Renal cortical epithelial cell (primary cell): ENCODE measurements at places on chromosomes 3 and 15.

DNA sequence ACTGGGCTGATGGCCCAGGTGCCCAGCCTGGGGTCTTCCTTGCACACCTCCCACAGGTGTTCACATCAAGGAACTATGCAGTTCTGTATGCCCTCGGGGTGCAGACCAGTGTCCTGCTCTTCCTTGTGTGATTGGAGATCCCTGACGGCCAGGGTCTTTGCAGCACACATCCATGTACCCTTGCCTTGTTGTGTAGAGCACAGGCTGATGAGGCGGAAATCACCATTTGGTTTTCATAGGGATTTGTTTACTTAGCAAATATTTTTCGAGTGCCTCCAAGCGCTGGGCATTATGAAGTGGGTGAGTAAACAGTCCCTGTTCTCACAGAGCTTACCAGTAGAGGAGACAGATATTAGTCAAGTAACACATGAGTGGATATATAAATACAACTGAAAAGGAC is 209.3 kb upstream of the UMPS start:
- peak; percentile 32 for DNase-seq

- no peak for DNase-seq
Observed at GRCh38 chr3:76565496-76566210, 474.2 kb upstream of the ROBO2 start.

GRCh38 chr3:75001330-75001729 is 386.9 kb upstream of the CNTN3 start:
- peak; percentile 6 for DNase-seq

DNA sequence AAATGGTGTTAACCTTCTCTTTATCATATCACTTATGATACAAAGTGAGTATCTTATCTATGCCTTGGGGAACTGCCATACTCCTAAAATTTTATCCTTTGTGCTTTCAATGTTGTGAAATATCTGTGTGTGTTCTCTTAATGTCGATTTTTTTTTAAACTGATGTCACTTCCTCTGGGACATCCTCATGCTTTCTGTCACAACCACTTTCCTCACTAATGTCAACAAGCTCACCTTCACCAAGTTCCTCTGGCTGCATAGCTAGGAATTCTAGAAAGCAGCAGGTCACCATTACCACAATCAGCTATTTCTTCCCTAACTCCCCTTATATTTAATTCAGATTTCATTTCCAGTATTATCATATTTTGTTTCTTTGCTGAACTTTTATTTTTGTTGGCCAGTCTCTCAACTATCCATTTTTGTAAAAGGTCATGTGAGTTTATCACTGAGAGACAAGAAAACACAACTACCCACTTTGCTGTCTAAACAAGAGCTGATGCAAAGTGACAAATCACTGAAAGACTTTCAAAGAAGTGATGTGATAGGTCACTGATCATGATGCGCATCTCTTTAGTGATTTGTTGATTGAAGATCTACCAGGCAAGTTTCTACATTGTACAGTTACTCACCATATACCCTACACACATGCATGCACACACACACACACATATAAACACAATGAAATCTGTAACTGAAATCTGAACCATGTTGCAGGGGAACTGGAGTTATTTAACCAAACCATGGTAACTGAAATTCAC is 369.0 kb downstream of the ULK4 start:
- no peak for DNase-seq

- DNase-seq = no peak
Observed at GRCh38 chr3:172711454-172711795, 558 bp upstream of the NCEH1 start.

DNA sequence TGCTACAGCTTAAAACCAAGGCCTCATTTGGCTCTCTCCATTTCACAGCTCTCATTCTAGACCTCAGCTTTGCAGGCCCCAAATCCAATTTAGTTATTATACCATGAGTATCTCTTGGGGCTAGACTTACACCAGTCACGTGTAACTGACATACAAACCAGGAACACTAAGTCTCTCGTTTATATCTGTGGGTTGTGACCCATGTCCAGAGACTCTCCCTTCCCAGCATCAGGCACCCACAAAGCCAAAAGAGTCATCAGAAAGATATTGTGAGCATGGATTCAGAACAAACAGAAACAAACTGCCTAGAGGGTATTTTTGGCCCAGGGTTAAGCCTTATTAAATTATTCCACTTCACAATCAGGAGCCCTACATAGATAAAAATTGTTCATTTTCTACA is 5.6 kb upstream of the CCDC13 start:
- DNase-seq = peak; percentile 76

GRCh38 chr15:73716417-73716816 is 32.2 kb downstream of the CD276 start:
- no peak for DNase-seq

GRCh38 chr15:69194025-69194827 is 33.8 kb downstream of the GLCE start:
- DNase-seq = peak; percentile 11

DNA sequence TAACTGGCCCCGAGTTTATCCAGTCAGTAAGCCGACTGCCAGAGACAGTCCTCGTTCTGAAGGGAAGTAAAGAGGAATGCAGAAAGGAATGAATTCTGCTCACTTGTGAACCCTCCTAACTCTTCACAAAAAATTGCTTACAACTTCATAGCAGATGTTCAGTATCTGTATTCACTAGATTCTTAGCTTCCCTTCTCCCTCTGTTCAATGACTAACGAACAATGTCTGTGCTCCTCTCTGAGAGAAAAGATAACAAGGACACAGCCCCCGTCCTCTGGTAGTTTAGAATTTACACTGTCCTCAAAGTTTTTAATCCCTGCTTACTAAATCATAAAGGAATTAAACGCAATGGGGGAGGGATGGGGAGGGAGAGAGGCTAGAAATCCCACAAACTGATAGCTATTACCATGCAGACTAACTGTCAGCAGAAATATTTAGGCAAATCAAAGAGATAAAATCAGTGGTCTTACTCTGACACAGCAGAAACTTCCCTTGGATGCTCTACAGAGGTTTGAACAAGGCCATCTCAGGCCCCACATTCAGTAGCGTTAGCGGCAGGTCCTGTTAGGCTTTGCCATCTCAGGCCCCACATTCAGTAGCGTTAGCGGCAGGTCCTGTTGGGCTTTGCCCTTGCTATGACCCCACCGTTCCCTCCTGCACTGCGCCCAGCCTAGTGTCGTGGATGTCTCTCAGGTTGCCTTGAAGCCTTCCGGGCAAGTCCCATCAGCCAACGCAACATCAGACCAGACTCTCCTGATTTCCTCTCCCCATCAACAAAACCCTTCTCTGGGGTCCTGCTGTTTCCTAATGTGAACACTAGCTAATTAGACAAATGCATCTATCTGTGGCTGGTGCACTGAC is 23.4 kb downstream of the NRROS start:
- DNase-seq = no peak

GRCh38 chr3:169356284-169356955 is 307.1 kb downstream of the MECOM start:
- DNase-seq = no peak

DNA sequence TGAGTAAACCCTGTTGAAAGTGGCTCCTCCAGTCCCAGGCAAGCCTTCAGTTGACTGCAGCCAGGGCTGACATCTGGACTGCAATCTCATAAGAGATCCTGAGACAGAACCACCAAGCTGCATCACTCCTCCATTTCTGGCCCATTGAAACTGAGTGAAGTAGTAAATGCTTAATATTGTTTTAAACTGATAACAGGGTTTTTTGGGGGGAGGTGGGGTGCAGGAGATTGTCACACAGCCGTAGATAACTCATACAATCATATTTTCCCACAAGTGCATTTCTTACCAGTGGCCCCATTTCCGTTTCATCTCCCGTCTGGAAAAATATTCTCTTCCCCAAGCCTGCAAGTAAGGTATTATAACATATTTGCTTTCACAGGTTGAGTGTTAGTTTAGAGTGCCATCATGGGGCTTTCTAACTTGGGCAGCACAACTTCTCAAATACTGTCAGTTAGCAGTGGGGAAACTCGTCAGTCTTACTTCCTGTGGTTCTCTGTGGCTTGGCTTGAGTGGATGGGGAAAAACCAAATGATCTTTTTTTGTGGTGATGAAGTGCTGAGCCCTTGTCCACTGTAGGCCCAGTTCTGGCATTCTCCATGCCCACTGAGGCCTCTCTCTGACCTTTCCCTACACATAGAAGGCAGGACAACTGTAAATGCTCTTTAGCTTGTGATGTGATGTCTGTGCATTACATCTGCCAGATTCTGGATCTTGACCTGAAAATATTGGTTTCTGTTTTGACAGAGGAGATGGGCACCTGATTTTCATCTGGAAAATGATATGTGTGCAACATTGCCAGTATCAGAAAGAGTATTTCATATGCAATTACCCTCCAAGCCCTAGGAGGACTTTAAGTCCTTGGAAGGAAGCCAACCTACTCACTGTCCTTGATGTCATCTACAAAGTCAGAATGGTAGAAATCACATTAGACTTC is 90.1 kb upstream of the BHLHE40 start:
- peak; percentile 43 for DNase-seq

DNA sequence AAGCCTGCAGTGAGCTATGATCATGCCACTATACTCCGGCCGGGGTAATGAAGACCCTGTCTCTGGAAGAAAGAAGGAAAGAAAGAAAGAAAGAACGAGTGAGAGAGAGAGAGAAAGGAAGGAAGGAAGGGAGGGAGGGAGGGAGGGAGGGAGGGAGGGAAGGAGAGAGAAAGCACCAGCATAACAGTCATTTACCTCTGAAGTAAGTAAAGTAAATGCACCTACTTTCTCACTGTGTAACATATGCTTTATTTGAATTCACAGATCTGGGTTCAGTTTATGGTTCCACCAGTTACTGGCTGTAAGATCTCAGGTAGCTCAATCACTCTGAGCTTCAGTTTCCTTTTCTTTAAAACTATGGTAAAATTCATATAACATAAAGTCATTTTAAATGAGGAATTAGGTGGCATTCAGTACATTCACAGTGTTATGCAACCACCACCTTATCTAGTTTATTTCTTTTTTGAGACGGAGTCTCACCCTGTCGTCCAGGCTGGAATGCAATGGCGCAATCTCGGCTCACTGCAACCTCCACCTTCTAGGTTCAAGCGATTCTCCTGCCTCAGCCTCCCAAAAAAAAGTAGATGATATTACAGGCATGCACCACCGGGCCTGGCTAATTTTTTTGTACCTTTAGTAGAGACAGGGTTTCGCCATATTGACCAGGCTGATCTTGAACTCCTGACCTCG is 16.1 kb upstream of the RAD54L2 start:
- DNase-seq = no peak
